ENCODE measurements at places on chromosomes 5 and 9.

DNA sequence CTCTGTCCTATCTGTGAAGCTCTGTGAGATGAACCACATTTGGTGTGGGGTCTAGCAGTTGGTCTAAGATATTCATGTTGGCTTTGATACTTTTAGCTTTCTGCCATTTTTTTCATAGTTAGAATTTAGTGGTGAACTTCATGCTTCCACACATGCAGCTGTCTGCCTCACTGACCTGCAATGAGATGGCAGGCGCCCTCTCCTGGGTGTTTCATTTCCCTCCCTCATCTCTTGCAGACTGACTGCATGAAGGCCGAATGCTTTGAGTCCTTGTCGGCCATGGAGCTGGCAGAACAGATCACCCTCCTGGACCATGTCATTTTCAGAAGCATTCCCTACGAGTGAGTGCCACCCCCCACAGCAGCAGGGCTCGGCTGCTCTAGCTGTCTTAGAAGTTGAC lies 26.1 kb upstream of the CKMT2 start:
- no peak for DNase-seq

- no peak for DNase-seq
Measured at GRCh38 chr9:94719878-94720277, 6.6 kb upstream of the AOPEP start.

DNA sequence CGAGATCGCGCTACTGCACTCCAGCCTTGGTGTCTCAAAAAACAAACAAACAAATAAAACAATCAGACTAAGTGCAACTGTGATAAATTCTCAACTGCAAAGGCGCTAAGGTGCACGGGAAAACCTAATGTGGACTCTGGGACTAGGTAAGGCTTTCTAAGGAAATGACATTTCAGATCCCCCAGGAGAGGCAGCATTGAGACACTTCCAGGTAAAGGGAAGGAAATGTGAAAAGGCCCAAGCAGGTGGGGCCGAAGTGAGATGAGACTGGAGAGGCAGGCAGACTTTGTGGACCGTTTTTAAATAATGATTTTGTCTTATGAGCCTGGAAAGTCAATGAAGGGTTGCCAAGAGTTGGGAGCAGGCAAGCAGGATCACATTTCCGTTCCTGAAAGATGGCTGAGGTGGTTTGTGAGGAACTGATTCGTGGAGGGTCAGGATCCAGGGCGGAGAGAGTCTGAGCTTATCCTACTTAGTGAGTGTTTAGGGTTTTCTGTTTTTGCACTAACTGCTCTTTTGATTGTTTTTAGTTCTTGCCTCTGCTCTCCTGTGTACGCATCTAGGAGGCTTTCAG lies 2.0 kb upstream of the APBA1 start:
- DNase-seq = no peak

DNA sequence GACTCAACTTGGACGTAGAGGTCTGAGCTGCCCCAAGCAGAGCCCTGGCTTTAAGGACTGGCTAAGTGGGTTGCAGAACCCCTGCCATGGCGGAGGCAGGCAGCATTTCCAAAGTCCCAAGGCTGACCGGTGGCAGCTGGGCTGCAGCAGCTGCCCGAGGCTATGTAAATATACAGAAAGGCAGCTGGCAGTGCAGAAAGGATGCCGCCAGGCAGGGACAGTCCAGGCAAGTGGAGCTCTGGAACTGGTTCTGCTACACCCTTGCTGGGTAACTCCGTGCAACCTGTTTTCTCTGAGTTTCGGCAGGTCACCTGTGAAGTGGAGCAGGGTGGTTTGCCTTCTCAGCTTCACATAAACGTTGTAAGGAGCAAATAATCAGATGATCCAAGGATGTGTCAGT lies 46.0 kb downstream of the SHB start:
- DNase-seq = no peak

- no peak for DNase-seq
Measured at GRCh38 chr5:92741906-92742305, 839.1 kb downstream of the NR2F1-AS1 start.

GRCh38 chr9:35564658-35565061 lies 40.4 kb upstream of the TESK1 start:
- DNase-seq = no peak

DNA sequence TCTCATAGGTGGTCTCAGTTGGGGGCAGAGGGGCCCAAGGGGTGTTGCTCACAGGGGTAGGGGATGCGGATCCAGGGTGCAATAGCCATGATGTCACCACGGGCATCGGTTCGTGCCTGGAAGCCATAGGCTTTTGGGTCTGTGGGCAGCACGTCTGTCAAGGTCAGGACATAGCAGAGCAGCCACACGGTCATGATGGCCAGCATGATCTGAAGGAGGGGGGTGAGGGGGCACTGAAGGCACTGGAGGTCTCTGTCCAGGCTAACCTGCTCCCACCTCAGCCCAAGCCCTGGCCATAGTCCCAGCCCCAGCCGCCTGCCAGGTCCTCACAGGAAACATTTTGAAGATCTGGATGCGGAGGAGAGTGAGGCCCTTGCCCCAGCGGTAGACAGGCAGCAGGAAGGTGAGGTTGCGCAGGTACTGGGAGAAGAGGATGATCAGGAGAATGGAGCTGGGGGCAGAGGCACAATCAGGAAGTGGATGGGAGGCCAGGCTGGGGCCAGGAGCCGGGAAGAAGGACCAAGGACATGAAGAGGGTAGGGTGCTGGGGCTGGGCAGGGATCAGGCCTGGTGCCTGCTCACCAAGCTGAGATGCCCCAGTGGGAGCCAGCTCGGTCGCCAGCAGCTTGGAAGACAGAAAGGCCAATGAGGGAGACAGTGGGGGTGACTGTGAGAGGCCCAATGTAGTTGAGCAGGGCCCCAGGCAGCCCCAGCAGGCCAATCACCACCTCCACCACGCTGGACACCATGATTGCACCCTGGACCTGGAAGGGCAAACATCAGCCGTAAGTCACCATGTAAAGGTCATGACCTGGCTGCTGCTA lies 3.3 kb downstream of the SLC23A1 start:
- DNase-seq = no peak

DNA sequence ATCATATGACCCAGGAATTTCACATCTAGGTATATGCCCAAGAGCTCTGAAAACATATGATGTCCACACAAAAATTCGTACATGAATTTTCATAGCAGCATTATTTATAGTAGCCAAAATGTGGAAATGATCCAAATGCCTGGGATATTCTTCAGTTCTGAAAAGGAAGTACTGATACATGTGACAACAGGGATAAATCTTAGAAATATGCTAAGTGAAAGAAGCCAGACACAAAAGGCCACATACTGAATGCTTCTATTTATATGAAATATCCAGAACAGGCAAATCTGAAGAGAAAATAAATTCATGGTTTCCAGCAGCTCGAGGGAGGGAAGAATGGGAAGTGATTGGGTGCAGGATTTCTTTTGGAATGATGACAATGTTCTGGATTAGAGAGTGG lies 16.8 kb upstream of the ZBTB43 start:
- DNase-seq = no peak

DNA sequence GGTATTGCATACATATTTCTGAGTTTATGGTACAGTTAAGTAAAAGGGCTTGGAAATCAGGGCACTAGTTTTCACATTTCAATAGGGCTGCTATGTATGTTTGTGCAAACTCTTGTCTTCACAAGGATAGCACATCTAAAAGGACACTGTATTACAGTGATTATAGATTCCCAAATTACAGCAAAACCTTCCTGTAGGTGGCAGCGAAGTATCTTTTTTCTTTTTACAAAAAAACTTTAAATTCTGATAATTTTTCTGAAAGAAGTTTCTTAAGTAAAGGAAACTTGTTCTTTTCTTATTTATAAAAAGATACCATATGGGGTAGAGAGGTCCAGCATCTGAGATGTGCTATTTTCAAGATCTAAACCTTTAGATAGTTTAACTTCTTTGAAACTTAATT lies 337.8 kb downstream of the PTPRD start:
- no peak for DNase-seq

DNA sequence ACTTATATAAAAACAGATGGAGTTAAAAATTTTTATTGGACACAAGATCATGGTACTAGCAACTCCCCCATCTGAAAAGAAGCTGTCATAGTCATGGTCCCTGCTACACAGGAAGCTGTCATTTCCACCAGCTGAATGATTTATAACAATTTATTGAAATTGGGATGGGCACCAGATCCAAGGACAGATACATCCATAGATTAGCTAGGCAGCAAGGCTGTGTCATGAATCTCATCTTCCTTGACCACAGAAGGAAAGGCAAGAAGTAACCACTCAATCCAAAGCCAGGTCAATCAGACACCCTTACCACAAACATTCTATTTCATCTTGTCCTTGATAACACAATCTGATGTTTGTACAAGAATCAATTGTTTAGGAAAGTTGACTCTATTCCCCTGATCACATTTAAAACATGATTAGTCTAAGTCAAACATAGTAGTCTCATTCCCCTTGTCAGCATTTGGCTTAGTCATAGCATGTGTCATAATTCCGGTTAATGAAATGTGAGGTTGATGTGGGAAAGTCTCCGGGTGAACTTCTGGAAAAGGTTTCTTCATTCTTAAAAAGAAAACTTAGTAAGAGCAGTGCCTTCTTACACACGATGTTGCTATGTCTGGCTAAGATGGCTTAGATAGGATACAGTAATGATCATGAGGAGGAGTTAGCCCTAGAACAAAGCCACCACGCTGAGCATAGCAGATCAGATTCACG lies 462.6 kb upstream of the PAPPA start:
- no peak for DNase-seq

DNA sequence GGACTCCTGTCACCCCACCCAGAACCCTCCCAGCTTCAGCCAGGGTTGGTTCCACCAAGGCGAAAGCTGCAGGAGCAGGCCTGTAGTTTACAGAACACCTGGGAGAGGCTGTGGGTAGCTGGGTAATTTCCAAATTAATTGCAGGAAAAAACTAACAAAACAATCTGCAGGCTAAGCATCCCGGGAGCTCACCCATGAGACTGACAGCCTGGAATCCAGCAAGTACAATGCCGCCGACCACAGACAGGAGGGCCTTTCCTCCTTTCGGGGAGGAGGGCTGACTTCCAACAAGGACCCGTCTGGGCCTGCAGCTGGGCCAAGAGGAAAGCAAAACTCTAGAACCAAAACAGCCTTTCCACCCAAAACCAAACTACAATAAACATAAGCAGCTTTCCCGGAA lies 10.3 kb downstream of the FOXE1 start:
- DNase-seq = no peak

- no peak for DNase-seq
Measured at GRCh38 chr5:2747363-2748162, 3.9 kb downstream of the IRX2 start.

- no peak for DNase-seq
Measured at GRCh38 chr9:112786829-112787520, 36.4 kb downstream of the SNX30 start.

DNA sequence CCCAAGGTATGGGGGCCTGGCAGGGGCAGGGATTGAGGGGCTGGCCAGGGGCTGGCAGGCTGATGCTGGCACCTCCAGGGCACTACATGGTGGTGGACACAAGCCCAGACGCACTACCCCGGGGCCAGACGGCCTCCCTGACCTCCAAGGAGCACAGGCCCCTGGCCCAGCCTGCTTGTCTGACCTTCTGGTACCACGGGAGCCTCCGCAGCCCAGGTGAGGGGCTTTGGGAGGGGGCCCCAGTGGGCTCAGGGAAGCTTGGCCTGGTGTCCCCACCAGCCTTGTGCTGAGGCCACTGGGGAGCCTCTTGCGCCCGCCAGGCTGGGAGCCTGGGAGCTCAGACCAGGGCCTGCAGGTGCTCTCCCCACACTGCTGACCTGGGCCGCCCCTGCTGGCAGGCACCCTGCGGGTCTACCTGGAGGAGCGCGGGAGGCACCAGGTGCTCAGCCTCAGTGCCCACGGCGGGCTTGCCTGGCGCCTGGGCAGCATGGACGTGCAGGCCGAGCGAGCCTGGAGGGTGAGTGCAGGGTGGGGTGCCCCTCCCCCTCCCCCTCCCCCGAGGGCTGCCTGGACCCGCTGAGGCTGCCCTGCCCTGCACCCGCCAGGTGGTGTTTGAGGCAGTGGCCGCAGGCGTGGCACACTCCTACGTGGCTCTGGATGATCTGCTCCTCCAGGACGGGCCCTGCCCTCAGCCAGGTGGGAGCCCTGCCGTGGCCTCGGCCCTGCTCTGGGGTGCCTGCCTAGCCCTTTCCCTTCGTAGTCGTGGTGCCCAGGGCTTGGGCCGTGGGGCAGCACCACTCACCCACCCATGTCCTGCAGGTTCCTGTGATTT lies 5.7 kb downstream of the MAMDC4 start:
- DNase-seq = no peak

- DNase-seq = no peak
Measured at GRCh38 chr9:4010309-4010708, 289.6 kb downstream of the GLIS3 start.

DNA sequence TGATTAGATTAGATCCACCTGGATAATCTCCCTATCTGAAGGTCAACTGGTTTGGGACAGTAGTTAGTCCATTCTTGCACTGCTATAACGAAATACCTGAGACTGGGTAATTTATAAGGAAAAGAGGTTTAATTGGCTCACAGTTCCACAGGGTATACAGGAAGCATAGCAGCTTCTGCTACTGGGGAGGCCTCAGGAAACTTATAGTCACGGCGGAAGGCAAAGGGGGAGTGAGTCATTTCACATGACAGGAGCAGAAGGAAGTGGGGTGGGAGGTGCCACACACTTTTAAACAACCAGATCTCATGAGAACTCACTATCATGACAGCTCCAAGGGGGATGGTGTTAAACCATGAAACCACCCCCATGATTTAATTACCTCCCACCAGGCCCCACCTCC lies 9.9 kb downstream of the C9orf40 start:
- no peak for DNase-seq

GRCh38 chr5:179135006-179135405 lies 74.8 kb downstream of the ZNF354C start:
- DNase-seq = no peak

GRCh38 chr5:52469835-52470234 lies 317.9 kb upstream of the ITGA1 start:
- DNase-seq = no peak

DNA sequence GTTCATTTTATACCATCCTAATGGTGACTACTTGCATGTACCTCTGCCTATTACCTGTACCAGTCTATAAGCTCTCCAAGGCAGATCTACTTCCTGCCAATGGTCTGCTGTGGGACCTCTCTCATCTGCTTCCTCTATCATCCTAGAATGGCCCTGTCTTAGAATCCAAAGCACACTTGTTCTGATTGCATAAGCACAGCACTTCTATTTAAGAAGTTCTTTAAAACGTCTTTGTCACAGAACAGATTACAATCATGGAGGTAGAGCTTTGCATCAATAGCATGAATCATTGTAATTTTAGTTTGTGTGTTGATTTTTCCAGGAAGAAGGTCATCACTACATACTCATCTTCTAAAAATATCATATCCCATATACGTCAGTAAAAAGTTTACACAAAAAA lies 131.8 kb upstream of the ACOT12 start:
- DNase-seq = no peak

DNA sequence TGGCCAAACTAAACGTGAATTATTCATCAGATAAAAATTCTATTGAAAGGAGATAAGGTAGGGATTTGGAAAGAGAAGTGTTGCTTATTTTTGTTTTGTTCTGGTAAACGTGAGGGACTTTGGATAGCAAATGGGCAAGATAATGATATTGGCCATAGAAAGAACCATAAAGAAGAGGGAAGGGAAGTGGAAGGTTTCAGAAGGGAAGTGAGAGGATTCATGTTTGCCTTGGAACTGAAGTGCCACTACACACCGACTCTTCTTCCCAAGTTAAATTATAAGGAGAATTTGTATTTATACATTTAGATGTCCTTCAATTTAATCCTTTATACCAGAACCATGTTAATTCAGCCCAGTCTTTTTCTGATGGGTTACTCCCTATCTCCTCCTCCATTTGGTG lies 42.1 kb upstream of the TAF11L2 start:
- no peak for DNase-seq
